ENCODE measurements at places on chromosomes 7 and 10.

- DNase-seq, result no peak
Observed at GRCh38 chr7:107785926-107786325, 17.1 kb downstream of the SLC26A3 start.

- no peak for DNase-seq
Observed at GRCh38 chr10:121864653-121865052, 63.2 kb downstream of the ATE1 start.

DNA sequence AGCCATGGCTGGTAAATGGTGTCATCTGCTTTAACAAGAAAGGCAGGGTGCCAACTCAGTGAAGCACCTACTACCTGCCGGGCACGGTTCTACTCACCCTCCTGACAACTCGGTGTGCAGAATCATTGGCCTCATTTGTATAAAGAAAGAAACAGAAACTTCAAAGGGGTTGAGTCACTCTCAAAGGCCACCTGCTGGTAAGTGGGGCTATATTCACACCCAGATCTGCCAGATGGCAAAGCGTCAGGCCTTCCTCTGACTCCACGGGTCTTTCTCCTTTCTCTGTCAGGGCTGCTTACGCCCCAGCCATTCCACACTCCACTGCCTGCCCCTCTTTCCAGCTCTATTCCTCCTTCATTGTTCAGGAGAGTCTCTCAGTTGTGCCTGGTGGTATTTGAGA is 309.2 kb downstream of the GFRA1 start:
- DNase-seq, result no peak

- DNase-seq, result no peak
Observed at GRCh38 chr7:65809982-65810288, 62.9 kb upstream of the VKORC1L1 start.

DNA sequence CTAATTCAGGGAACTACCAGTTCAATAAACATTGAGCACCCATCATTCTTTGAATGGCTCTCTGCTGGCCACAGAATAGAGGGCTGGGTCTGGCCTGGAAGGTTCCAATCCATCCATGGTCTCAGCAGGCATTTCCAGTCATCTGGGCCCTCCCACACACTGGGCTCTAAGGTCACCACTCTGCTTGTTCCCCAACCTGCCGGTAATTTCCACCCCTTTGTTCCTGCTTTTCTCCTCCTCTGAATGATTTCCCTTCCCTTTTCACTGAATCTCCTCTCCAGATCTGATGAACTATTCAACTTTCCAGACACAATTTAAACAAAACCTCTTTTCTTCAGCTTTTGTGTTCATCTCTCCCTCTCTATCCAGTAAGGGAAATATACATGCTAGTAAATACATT is 2.6 kb downstream of the BZW2 start:
- no peak for DNase-seq
